Activated CD4-positive, CD25-positive, alpha-beta regulatory T cell (primary cell): ENCODE measurements at places on chromosomes 2 and 18.
A peak's percentile ranks its signal among the peaks of the same experiment; 100 is the strongest.

DNA sequence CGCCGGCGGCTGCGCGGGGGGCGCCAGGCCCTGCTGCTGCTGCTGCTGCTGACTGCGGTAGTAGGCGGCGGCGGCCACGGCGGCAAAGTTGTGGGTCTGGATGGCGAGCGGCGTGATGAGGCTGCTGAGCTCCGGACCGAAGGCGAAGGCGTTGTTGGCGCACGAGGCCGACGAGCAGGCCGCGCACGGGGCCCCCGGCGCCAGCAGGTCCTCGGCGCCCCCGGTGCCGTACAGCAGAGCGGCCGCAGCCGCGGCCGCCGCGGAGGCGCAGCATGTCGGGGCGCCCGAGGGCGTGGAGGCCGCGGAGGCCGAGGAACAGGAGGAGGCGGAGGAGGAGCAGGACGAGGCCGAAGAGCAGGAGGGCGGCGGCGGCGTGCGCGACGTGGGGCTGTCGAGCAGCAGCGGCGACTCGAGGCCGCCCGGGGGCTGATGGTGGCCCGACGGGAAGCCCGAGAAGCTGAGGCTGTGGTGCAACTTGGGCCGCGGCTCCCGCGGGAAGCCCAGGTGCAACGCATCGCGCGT, 1.8 kb downstream of the ZFP36L2 start:
- DNase-seq = peak; percentile 9

GRCh38 chr18:46302528-46303485, 198.6 kb downstream of the HAUS1 start:
- DNase-seq = no peak

DNA sequence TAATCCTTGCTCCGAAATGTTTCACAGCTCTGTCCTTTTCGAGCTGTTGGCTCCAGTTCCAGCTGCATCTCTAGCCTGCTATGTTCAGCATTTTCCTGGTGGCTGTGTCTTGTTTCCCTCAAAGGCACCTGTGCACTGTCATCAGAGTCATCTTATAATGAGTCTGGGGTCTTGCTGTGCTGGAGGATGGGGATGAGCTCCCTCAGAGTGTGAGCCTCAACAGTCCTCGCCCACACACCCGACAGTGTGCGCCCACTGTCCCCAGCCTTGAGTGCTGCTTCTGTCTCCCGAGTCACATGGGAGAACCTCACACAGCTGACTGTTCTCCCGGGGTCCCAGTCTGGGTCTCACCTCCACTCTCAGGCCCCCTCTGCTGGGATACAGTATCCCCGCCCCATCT, 25.4 kb downstream of the SPP2 start:
- no peak for DNase-seq

GRCh38 chr2:42903821-42904575, 111.6 kb upstream of the HAAO start:
- no peak for DNase-seq

DNA sequence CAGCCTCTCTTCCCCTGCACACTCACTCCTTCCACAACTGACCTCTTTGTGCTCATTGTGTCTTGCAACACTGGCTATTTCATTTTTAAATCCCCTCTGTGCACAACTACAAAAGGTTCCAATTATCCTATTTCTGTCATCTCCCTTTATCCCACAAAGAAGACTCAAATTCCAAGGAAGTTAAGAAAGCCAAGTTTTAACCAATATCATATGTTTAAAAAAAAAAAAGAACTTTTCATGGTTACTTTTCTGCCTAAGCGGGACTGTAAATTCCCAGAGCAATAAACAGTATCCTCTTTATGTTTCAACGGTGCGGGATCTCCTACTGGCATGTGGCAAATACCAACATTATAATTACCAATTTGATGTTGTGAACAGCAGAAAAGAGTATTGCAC, 83.8 kb downstream of the DOCK10 start:
- DNase-seq = no peak

- no peak for DNase-seq
These were observed 128.7 kb downstream of the LYPD6B start for GRCh38 chr2:149167001-149167780.

- DNase-seq = no peak
These were observed 32.4 kb downstream of the ACTR3 start for GRCh38 chr2:113922335-113922734.

- no peak for DNase-seq
These were observed 420.6 kb downstream of the IRS1 start for GRCh38 chr2:226378753-226379705.

DNA sequence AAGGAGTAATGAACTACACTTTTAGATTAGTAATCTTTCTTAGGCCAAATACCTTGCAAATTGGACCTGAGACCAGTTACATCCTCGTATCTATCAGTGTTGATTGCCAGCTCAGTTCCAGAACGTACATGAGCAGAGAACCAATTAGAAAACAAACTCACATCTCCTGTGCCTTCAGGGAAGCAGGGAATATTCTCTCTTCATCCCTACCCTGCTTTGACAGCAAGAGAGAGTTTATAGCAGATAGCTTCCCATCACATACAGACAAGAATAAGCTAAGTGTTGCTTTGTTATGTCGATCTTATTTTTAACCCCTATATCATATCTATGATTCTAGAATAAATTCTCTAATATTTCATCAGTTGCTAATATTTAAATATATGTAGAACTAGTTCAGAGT, 181.8 kb downstream of the DSC3 start:
- no peak for DNase-seq

GRCh38 chr2:205800773-205801172, 118.5 kb downstream of the NRP2 start:
- no peak for DNase-seq

DNA sequence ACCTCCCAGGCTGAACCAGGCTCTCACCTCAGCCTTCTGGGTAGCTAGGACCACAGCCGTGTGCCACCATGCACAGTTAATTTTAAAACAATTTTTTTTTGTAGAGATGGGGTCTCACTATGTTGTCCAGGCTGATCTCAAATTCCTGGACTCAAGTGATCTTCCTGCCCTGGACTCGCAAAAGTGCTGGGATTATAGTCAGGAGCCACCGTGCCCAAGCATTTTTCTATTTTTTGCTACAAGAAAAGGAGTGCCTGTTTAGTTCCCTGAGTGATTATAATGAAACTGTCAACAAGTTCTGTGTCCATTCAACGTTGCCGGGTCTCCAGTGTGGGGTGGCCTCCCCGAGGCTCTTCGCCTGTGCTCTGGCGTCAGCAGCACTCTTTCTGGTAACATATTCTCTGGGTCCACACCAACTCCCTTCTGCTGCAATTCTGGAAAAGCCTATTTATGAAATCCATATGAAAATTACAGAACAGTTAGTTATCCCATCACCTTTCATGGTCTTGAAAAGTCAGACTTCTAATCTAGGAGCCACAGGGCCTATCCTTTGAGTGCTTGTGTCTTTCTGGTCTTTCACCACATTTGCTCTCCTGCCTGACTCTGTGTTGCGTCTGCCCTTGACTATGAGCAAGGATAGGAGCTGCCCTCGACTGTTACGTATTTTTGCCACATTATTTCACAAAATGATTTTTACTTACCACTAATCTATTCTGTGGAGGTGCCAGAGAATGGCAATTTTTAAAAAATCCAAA, 172.7 kb downstream of the SOCS6 start:
- DNase-seq = no peak

GRCh38 chr2:58081000-58081399, 34.4 kb downstream of the VRK2 start:
- no peak for DNase-seq

GRCh38 chr2:127105656-127106456, 1.1 kb downstream of the BIN1 start:
- DNase-seq = no peak

- DNase-seq = no peak
These were observed 33.0 kb downstream of the LANCL1 start for GRCh38 chr2:210443527-210443926.

GRCh38 chr2:51971136-51971535, 939.2 kb upstream of the NRXN1 start:
- DNase-seq = no peak

DNA sequence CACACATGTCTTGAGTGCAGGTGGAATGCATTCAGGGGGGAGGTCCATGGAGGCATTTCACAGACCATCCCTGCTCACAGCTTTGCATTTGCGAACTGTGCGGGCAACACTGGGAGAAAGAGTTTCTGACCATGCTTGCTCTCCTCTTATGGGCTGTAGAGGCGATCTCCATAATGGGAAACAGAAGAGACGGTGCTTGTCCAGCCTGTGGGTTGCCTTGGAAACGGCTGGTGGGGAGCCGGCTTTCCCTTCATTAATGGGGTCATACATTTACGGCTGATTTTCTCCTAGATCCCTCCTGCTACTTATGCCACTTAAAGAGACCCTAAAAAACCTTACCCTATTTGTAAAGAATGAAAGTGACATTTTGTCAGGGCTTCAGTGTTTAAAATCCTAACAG, 147.4 kb downstream of the SOX11 start:
- no peak for DNase-seq

DNA sequence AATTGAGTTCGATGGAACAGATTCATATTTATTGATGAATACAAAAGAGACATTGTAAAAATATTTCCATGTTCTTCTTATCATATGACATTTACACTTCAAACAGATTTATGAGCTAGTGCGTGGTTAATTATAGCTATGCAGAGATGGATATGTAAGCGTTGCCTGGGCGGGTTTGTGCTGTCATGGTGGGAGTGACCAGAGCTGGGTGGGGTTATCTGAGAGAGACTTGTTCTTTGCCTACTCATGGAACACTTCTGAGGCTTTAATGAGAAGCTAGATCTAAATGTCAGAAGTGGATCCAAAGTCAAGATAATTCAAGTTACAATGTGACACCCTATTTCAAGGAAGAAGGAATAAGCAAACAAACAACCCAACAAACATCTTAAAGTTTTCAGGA, 162.3 kb upstream of the ZEB2 start:
- DNase-seq = no peak

- DNase-seq = no peak
These were observed 173.9 kb upstream of the ARL4C start for GRCh38 chr2:234670806-234671205.

- no peak for DNase-seq
These were observed 179.7 kb downstream of the ICOS start for GRCh38 chr2:204116159-204116792.

DNA sequence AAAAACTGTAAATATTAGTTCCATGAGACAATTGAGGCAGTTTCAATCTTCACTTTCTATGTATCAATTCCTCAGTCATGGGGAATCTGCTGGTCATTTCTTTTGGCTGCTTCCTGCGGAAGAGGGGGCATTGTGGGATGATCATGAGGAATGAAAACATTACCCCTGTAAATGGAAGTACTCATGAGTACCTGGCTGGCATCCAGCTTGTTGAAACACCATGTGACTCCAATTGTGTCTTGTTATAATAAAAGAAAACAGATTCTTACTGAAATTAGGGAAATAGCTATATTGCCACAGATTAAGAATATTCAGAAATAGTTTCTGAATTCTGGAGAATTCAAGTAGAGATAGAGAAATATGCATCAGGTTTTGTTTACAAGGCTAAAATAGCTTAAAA, 41.6 kb upstream of the GPR39 start:
- no peak for DNase-seq

- no peak for DNase-seq
These were observed 456.6 kb downstream of the TDRD15 start for GRCh38 chr2:21580391-21580790.

GRCh38 chr2:232436381-232437194, 19.4 kb upstream of the ALPI start:
- DNase-seq = no peak

GRCh38 chr2:18926631-18927524, 337.5 kb upstream of the NT5C1B start:
- DNase-seq = no peak

DNA sequence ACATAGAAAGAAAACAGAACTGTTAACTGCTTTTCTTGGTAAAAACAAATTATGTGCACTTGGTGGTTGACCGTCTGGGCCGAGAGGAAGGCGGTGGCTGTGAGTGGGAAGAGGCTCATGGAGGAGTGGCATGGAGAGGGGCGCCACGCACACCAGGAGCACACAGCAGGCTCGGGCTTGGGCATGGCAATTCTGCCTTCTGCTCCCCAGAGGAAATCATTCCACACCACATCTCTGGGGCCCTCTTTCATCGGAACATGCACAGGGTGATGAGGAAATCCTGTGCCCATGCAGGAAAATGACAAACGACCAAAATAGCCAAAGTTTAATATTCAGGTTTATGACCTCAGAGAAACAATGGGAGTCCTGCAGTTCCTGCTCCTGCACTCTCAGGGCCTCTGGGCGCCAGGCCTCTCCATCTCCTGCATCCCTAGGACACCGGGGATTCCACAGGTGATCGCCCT, 26.4 kb downstream of the WDFY1 start:
- DNase-seq = no peak

GRCh38 chr2:53096351-53096750, 671.3 kb upstream of the CHAC2 start:
- no peak for DNase-seq

DNA sequence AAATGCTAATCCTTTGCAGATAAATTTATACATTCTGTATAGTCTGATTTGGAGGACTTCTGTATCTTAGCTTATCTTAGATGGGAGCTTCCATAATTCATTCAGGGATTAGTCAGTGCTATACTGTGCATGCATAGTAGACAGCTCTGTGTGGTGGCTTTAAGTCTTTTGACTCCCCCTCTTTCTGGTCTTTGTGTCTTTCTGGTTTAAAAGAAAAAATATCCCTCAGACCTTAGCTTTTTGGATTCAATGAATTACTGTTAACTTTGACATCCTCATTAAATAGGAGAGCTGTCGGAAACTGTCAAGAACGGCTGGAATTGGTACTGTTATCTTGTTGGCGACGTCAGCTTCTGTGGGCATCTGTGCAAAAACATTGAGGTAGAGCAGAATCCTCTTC, 130.4 kb downstream of the SPTBN1 start:
- no peak for DNase-seq

DNA sequence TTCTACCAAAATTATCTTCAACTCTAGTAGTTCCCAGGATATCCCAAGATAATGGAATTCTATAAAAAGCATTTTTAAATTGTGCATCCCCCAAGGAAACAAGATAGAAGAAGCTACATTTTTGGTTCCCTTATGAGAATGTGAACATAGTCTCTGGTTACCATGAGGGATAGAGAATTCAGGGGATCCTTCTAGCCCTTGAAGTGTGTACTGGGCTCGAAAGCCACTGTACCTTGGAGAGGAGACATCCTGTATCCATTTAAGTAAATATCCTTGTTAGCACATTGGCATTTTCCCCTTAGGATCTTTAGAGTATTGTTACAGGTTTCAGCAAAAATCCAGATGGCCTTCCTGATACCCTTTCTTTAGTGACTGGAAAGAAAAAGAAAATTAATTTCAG, 228.5 kb downstream of the RTP5 start:
- no peak for DNase-seq

DNA sequence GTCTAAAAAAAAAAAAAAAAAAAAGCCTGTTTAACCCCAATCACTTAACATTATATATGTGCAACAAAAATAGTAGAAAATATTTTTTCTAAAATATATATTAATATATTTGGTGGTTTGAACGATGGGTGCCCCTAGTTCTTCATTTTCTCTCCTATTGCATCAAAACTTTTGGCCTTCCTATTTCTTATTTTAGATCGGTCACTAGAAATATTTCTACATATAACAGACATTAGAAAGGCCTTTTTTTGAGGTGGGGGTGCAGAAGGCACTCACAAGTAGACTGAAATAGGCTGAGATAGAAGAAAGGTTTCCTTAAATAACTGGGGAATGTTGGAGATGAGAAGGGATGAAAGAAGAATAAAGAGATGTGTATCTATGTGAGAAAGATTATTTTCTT, 49.3 kb upstream of the AP1S3 start:
- DNase-seq = no peak
